ENCODE measurements at places on chromosomes 3 and 15. TPM values are rescaled to one million over a fixed set of nuclear protein-coding genes. Genes with fewer than 3 reads are reported as not detected.

Gene TUSC2
- total RNA-seq: 40.8 TPM

Gene NEK11
- total RNA-seq: 0.58 TPM

Gene SLC28A2
- 0.14 TPM for total RNA-seq

Gene MUC4
- total RNA-seq: 0.08 TPM

Gene GRK7
- total RNA-seq: not detected

Gene HMCES
- 68.6 TPM for total RNA-seq

Gene SIDT1
- 6.0 TPM for total RNA-seq

Gene ACKR4
- total RNA-seq: not detected

DNA sequence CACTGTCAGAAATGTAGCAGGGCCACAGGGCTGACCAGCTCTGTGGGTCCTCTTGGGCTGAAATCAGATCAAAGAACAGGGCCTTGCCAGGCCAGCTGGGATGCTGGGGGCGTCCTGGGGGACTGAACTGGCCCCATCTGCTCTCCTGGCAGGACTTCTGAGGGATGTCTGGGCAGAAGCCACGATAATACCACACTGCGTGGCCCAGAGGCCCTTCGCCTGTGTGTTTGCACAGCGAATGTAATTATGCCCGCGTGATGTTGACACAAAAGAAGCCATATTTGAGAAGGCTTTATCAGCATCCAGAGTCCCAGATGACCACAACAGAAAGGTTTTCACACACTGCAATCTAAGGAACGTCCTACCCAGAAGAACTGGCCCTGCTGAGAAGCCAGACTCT, 174.0 kb downstream of the RAB11A start:
- no peak for DNase-seq

- no peak for DNase-seq
Observed at GRCh38 chr15:49101536-49101935, 53.9 kb downstream of the COPS2 start.

DNA sequence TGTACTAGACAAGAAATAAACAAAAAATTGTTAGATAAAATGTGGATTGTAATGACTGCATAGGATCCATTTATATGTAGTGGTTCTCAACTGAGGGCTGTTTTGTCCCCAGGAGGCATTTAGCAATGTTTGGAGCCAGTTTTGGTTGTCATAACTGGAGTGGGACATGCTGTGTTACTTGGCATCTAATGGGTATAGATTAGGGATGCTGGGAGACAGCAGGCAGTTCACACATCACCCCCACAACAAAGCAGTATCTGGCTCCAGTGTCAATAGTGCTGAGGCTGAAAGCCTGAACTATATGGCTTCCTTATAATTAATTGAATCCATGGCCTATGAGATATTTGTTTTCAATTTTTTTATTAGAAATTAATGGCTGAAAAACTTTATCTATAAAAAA, 72.0 kb upstream of the SAMMSON start:
- no peak for DNase-seq

DNA sequence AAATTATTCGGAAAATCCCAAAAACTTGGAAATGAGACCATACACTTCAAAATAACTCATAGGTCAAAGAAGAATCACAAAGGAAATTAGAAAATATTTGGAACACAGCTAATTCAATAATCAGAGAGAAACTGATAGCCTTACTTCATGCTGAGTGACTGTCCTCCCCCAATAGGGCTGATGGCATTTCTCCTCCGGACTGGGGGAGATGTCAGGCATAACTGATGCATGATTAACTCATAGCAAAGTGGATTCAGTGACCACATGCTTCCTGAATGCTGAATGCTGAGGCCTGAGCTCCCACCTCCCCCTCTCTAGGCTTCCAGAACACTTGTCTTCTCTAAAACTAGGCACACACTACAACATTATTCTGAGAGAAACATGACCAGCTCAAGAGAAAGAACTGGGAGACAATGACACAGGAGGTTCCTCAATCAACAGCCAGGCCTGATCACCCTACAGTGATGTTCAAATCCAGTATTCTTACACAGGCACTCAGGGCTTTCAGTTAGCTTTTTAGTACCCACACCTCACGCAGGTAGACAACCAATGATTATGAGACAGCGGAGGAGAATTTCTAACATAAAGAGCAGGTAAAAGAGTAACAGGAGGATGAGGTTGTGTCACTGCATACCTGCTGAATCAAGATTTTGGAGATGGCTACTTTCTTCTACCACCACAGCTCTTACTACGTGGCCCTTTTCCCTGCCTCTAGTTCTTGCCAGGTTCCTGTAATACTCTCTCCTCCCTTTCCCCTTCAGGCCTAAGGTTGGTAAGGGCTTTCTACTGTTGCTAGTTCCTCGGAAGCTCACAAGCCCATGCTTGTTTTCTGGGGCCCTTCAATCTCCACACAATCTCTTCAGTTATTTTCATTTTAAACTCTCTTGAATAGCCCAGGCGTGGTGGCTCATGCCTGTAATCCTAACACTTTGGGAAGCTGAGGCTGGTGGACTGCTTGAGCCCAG, 96.1 kb downstream of the FMN1 start:
- no peak for DNase-seq

DNA sequence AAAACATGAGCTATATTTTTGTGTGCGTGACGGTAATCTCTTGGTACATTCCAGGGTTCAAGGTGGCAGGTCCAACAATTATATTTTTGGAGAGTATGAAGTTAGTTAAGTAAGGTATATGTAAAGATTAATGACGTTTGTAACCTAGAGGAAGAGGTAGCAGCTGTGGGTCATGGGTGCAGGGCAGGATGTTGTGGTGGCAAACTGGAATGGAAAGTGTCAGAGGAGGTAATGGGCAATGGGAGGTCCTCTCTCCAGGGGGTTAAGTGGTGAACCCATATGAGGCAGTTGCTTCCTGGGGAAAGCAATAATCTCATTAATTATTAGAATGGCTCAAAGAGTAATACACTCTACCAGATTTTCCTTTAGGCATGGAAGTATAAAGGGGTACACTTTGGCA, 1.0 kb upstream of the CD200R1L start:
- no peak for DNase-seq

DNA sequence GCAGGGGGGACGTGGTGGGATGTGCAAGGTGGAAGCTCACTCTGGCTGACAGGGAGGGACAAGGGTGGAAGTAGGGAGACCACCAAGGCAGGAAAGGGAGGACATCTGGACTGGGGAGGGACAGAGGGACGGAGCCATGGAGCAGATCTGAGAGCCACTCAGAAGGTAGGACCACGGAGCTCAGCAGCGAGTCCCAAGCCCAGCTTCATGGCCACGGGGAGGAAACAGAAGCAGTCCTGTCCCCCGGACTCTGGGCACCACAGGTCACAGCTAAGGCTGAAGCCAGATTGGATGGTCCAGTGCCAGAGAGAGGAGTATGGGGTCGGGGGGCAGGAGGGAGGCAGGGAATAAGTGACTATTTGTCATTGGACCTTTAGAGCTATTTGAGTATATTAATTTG, 220.1 kb downstream of the TBC1D2B start:
- DNase-seq: no peak

GRCh38 chr3:37971467-37971866, 19.1 kb upstream of the VILL start:
- no peak for DNase-seq

DNA sequence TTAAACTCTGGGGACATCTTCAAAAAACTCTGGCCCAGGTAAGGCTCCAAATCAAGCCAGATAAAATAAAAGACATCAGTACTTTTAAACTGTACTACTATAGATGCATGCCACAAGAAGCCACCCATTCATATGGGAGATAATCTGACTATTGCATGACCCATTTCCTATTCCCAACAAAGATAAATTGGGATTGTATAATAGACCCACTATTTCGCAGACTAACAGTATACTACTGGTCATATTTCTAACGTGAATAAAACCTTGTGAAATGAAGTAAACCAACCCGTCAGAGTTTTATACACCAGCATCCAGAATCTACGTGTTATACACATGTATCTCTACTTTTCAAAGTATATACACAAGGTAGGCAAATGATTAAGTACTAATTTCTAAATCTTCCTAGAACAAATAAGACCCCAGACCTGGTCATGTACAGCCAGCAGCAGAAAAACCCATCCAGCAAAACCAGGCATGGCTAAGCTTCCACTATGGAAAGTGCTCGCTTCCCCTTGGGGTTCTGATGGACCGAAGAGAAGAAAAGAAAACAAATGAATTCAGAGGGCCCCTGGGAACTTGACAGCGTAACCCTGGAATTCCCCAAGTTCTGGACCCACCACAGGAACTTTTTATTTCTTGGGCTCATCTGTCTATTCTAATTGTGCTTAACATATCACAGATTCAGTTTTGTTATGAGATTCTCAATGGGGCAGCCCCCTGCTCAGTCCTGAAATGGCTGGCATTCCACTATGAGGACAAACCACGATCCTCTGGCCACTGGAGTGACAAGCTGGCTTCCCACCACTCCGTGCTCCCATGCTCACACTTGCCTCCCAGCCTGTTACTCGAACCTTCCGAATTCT, 69.1 kb downstream of the MB21D2 start:
- DNase-seq: no peak

- no peak for DNase-seq
Observed at GRCh38 chr15:74920456-74920855, 13.8 kb upstream of the FAM219B start.

DNA sequence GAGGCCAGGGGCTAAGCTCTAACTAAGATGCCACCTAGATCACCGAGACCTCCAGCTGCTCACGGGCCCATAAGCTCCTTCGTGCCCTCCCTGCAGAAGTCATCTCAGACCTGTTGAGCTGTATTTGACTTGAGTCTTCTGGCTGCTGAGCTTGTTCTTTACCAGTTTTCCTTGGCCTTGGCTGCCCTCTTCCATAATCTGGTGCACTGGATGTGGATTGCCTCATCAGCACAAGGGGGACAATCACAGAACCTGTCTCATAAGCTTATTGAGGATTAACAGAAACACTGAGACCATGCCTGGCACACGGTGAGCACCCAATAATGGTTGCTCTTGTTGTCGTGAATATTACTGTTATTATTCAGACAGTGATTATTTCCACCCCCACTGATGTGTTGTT, 101.1 kb downstream of the EPHB1 start:
- no peak for DNase-seq

- DNase-seq: no peak
Observed at GRCh38 chr3:103894162-103894822, 1459.5 kb downstream of the ZPLD1 start.

DNA sequence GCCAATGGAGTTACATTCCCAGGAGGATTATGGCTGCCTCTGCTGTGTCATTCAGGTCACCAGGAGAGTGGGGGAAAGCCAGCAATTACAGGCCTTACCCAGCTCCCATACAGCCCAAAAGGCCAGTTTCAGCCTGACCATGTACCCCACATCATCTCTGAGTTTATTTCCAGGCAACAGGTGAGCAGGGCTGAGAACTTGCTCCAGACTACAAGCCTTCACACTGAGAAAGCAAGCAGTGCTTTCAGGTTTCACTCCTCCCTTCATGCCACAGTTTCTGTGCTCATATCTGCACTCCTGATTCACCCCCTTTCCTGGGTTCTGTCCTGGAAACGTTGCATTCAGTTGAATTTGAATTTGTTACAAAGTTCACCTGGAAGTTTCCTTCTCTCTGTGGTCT, 68.1 kb upstream of the ABI3BP start:
- no peak for DNase-seq

DNA sequence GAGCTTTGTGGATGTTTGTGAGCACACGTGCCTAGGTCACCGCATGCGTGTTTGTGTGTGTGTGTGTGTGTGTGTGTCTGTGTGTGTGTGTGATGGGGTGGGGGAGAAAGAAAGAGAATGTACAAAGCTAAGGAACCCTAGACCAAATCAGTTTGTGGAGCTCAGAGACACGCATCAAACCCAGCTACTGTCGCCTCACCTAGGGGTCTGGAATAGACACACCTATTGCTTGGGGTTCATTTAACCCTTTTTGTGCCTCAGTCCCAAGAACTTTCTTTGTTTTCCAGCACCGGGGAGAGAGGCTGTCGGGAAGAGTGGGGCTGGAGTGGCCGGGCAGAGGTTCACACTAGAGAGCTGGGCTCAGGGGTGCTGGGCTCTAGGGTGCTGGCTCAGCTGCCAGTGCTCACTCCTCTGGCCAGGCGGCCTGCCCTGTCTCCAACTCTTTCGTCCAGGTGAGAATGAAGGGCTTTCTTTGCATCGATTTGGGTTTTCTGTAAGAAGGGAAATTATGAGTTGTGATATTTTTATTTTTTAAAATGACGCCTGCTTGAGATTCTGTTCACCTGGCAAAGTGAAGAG, 221.6 kb downstream of the MEIS2 start:
- DNase-seq: no peak

- DNase-seq: no peak
Observed at GRCh38 chr3:7760718-7761117, 740.9 kb upstream of the LMCD1 start.

- no peak for DNase-seq
Observed at GRCh38 chr15:23447107-23447500, at the start of gene GOLGA6L2. GOLGA6L2 (minus strand) TSS chr15:23447243; CDS start chr15:23447181, 62 bp downstream.

DNA sequence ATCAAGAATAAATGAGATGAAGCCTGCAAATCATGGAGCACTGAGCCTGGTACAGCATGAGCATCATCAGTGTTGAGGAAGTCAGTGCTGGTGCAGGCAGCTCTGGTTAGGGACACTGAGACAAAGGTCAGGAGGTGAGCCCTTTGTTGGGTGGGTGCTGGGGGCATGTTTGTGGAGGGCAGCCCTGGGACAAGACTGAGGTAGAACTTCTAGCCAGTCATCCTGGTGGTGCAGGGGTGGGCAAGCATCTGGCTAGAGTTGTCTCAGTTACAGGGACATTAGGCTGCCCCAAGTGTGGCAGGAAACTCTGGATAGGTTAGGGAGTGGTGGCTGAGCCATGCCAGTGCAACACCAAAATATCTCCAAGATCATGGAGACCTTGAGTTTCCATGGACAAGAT, 27.3 kb downstream of the WNT5A start:
- no peak for DNase-seq

- no peak for DNase-seq
Observed at GRCh38 chr3:20741381-20741780, 555.4 kb upstream of the SGO1 start.

- no peak for DNase-seq
Observed at GRCh38 chr15:90358124-90359033, 6.3 kb downstream of the ZNF774 start.

DNA sequence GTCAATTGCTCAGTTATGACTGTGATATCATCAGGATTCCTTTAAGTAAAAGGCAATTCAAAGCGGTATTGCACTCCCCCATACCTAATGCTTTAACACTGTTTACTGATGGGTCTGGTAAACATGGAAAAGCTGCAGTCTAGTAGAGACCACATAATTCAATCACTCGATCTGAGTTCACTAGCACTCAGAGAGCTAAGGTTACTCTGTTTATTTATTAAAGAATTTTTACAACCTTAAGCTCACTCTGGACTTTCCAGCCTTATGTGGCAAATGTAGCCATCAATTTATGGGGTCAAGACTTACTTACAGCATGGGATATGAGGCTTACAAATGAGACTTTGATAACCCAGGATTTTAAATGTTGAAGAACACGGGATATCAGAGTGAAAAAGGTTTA, 18.4 kb upstream of the CCR2 start:
- no peak for DNase-seq

Measured in activated T-cell treated with anti-CD3 and anti-CD28 coated beads, Interleukin-2, amount 50 U/mL, for 4 hours (primary cell).